ENCODE measurements at places on chromosomes 4 and X.
A peak's percentile ranks its signal among the peaks of the same experiment; 100 is the strongest.

DNA sequence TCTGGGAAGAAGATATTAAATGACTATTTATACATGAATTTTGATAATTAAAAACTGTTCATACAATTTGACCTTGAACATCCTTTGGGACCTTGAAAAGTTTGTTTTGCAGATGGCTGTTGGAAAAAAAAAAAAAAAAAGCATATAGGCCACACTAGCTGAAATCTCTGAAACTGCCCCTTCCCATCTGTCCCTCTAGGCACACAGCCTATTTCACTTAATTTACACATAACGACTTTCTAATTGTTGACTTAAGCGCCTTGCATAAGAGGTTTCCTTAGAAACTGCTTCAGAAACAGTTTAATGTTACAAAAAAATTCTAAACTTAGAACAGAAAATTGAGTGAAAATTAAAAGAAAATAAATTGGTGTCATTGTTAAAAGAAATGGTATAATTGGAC lies 131.0 kb downstream of the COX18 start:
- no peak for DNase-seq

DNA sequence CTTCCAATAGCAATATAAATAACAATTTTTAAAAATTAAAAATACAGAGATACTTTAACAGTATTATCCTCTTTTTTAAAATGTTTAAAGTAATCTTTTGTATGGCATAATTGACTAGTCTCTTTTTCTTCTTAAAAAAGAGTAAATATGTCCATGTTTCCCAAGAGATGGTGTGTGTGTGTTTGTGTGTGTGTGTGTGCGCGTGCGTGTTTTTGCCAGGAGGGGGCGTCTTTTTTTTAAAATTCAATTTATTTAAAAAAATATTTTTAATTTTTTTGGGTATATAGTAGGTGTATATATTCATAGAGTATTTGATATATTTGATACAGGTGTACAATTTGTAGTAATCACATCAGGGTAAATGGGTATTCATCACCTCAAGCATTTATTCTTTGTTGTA lies 1073.7 kb downstream of the PCDH7 start:
- no peak for DNase-seq

DNA sequence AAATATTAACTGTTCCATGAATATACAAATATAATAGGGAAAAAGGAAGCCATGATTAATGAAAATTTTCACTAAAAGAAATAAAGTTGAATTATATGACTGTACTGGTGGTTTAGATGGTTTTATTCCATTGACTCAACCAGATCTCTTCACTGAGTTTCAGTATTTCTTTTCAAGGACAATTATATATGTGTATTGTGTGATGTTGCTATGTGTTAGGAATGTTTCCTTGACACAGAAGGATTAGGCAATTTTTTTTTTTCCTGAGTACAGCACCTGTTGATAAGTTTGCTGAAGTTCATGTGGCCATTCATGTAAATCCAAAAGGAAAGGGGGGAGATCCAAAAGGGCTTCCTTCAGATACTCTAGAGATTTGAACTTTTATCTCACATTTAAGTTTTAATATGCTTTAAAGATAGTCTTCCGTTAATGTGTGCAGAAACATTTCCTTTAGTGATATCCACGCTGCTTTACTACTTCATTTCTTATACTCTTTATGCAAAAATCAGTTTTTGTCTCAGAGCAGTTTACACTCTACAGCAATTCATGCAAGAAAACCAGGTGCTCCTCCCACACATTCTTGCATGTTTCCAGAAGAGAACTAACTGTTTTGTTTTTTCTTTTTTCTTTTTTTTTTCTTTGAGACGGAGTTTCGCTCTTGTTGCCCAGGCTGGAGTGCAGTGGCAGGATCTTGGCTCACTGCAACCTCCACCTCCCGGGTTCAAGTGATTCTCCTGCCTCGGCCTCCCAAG lies 249.1 kb downstream of the RPA4 start:
- no peak for DNase-seq

- no peak for DNase-seq
Measured at GRCh38 chr4:8775751-8776355, 95.8 kb downstream of the HMX1 start.

GRCh38 chrX:123665197-123665596 lies 67.7 kb downstream of the THOC2 start:
- DNase-seq, result peak; percentile 4

- no peak for DNase-seq
Measured at GRCh38 chrX:1516596-1517104, 20.3 kb downstream of the P2RY8 start.

- DNase-seq, result no peak
Measured at GRCh38 chr4:120557372-120557771, 365.2 kb downstream of the PRDM5 start.

DNA sequence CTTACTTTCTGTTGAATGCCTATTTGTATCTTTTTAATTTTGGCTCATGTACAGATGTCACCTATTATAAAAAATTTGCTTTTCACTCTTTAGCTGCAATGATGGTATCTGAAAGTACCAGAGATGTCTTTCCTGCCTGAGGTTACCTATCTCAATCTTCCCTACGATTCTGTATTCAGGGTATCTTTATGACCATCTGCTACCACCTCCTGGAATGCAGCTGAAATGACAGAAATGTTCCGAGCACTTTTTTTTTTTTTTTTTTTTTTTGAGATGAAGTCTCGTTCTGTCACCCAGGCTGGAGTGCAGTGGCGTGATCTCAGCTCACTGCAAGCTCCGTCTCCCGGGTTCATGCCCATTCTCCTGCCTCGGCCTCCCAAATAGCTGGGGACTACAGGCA lies 136.4 kb downstream of the REPS2 start:
- no peak for DNase-seq

GRCh38 chr4:83231620-83232076 lies 53.0 kb downstream of the COQ2 start:
- no peak for DNase-seq

GRCh38 chrX:25034889-25035288 lies 19.1 kb upstream of the ARX start:
- DNase-seq, result no peak

DNA sequence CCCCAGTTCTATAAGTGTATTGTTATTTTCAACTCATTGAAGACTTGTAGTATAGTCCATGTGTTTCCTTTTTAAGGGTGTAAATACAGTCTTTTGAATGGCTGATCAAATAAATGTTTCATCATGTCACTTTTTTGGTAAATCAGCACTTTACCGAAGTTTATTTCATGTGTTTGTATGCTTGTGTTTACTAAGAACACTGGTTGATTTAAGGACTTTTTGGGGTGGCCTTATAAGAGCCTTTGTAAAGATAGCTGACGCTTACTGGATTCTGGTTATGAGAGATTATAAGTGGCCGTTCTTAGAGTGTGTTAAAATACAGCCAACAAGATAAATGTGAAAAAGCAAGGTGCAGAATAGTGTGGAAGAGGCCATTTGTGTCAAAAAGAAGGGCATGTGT lies 2.6 kb downstream of the UBE2K start:
- DNase-seq, result no peak

DNA sequence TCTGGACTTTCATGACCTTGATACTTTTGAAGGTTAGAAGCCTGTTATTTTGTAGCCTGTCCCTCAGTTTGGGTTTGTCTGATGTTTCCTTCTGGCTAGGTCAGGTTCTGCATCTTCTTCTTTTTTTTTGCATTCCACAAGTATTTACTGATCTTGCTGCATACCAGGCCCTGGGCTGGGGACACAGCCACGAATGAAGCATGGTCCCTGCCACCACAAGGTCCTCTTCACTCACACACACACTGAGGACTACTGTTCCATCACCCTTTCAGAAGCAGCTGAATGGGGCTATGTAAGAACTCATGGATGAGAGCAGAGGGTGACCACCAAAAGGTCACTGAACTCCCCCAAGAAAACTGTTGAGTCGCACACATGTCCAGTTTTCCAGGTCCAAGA lies 39.2 kb downstream of the USP11 start:
- no peak for DNase-seq

DNA sequence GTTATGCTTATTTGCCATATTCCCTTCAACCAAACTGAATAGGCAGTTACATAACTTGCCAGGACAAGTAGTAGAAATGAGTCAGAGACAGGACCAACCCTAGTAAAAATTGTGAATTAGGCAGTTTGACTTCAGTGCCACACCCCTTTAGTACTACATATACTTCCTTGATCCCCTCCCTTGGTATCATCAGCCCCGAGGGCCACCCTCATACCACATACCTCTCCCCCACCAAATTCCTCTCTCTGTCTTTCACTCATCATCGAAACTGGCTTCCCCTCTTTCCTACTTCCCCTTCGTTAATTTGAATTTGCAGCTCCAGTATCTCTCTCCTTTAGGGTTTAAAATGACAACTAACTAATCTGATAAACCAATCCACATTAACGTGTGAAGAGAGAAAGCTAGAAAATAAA lies 7.9 kb upstream of the PTPN13 start:
- no peak for DNase-seq

Data from NCI-H2029 (cell line).